Activated CD8-positive, alpha-beta memory T cell treated with anti-CD3 and anti-CD28 coated beads, Interleukin-2, amount 50 U/mL, for 4 hours (primary cell): ENCODE measurements at places on chromosomes 16 and 17.

DNA sequence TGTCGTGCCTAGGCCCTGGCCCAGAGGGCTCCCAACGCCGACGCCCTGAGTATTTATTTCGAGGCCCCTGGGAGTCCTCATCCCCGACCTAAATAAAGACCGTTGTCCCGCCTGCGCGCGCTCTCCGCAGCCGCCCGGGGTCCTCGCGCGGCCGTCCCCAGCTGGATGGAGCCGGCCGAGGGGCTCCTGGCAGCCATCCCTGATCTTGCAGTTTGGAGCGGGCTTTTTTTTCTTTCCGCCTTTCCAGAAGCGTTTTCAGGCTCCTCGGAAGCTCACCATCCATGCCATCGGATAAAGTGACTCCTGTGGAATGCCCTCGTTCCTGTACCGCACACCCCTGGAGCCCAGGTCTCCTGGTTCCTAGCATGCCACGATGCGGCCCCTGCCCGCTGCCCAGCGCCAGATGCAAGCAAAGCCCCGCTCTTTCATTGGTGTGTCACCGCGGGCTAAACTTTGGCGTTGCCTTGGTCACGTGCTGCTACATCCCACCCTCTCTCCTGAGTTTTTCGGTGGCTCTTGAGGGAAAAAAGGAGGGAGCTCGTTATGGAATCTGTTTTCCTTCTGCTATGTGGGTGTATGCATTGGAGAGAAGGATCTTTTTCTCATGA is 716 bp downstream of the TMEM94 start:
- no peak for DNase-seq

GRCh38 chr17:74201250-74201649 is 2.2 kb upstream of the RPL38 start:
- no peak for DNase-seq

- DNase-seq: no peak
Observed at GRCh38 chr17:4331614-4332013, 34.9 kb downstream of the UBE2G1 start.

- DNase-seq: no peak
Observed at GRCh38 chr17:59504821-59505220, 60.6 kb upstream of the DHX40 start.

- DNase-seq: no peak
Observed at GRCh38 chr16:76988526-76988925, 202.5 kb upstream of the MON1B start.

DNA sequence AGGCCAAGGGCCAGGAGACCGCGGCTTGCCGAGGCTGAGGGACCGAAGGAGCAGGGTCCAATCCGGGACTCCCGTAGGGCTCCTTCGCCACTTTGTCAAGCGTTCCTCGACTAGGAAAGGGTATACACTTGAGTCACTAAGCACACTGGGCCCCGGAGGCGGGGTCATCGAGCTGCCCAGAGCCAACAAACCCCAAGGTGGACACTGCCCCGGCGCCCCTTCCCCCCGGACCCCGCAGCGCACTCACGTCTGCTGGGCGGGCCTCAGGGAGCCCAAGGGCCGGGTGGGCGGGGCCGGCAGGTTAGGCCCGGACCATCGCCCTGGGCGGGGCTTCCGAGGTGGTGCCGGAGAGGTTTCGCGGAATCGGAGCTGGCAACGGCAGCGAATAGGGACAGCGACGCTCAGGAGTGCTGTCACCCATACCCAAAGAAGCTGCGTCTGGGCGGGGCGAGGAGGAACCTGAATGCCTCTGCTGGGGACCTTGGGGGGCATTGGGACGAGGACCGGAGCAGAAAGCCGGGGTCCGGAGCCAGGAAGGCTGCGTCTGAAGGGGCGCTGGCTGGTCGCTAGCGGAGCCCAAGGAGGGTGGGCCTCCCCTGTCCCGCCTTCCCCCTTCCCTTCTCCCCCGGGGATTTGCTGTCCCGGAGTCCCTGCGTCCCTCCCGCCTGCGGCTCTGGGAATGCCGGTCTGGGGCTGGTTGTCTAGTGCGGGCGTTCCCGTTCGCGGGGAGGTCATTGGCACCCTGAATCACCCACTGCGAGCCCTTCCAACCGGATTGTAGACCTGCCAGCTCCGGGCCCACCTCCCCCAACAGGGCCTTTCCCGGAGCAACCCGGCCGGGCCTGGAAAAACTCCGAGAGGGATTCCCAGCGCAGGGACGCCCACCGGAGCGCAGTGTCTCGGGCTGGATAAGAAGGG is 118.2 kb upstream of the SMURF2 start:
- peak; percentile 73 for DNase-seq
